ENCODE measurements at places on chromosomes 16 and 17.

GRCh38 chr16:60363566-60363965, 1629.5 kb upstream of the GOT2 start:
- no peak for DNase-seq

DNA sequence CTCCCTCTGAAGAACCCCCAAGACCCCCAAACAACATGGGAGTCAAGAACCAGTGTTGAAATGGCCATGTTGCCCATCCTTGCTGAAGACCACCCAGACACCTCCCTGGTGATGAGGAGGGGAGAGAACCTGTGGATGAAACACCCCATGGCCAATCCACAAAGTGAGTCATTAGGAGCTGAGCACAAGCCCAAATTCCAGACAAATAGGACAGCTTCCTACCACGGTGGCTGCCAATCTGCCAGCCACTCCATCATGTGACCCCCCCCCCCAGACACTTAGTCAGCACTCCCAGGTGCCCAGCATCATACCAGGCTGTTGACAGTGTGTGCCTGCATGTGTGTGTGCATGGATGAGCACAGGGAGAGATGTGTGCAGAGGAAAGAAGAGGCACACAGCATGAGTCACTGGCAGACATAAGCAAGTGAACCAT, 26.4 kb upstream of the RPL38 start:
- DNase-seq = no peak

DNA sequence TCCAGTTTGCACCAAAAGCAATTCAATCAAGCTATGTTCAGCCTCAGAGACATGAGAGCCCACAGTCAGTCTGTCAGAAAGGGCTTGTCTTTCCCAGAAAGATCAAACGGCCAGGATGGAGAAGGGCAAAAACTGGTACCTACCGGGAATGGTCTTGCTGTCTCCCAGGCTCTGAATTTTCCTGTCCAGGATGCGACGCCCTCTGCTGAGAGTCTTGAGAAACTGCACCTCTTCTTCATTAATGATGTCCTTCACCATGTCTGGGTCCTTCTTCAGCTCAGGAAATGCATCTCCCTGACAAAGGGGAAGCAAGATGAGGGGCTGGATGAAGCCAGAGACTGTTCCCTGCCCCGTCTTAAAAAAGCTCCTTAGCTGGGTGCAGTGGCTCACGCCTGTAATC, 15.8 kb upstream of the EXOSC6 start:
- no peak for DNase-seq

GRCh38 chr17:31489295-31490018, 98.0 kb downstream of the RAB11FIP4 start:
- DNase-seq = no peak

DNA sequence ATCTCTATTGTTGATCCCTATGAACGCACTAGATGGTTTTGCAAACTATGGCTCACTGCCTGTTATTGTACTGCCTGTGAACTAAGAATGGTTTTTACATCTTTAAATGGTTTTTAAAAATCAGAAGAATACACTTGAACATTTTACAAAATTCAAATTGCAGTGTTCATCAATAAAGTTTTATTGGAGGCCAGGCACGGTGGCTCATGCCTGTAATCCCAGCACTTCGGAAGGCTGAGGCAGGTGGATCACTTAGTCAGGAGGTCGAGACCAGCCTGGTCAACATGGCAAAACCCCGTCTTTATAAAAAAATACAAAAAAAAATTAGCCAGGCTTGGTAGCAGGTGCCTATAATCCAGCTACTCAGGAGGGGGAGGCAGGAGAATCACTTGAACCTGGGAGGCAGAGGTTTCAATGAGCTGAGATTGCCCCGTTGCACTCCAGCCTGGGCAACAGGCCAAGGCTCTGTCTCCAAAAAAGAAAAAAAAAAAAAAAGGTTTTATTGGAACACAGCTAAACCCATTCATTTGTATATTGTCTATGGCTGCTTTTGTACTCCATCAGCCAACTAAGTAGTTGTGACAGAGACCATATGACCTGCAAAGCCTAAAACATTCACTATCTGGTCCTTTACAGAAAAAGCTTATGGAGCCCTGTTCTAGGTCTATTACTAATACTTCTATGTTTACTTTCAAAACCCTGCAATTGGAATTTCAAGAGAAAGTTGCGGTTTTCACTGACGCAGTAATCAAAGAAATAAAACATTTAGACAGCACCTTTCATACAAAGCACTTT, 18.9 kb downstream of the IKZF3 start:
- DNase-seq = no peak
